ENCODE measurements at places on chromosomes 2 and 18.

- no peak for DNase-seq
Observed at GRCh38 chr2:46032996-46033395, 264.2 kb upstream of the EPAS1 start.

DNA sequence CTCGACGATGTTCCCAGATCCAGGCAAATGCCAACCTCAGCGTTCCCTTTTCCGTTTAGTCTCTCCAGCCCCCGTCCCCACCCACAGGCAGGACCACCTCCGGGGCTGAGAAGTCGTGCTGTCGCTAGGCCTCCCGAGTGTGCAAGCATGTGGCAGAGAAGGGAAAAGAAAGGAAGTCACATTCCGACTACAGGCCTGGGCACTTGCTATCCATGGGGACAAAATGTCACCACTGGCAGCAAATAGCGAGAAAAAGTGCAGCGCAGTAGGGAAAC lies 420 bp downstream of the PIGN start:
- DNase-seq: no peak

GRCh38 chr2:65396348-65397026 lies 35.9 kb downstream of the SPRED2 start:
- DNase-seq: no peak

- no peak for DNase-seq
Observed at GRCh38 chr2:71843391-71843850, 304.2 kb downstream of the CYP26B1 start.

- no peak for DNase-seq
Observed at GRCh38 chr2:66379473-66379872, 55.5 kb upstream of the MEIS1 start.

Data from AG09319 (cell line).